Nucleus accumbens (tissue), 56 donors: ENCODE measurements at places on chromosomes 3 and 15.

GRCh38 chr3:81442758-81443456, 318.5 kb downstream of the GBE1 start:
- DNase-seq = no peak

DNA sequence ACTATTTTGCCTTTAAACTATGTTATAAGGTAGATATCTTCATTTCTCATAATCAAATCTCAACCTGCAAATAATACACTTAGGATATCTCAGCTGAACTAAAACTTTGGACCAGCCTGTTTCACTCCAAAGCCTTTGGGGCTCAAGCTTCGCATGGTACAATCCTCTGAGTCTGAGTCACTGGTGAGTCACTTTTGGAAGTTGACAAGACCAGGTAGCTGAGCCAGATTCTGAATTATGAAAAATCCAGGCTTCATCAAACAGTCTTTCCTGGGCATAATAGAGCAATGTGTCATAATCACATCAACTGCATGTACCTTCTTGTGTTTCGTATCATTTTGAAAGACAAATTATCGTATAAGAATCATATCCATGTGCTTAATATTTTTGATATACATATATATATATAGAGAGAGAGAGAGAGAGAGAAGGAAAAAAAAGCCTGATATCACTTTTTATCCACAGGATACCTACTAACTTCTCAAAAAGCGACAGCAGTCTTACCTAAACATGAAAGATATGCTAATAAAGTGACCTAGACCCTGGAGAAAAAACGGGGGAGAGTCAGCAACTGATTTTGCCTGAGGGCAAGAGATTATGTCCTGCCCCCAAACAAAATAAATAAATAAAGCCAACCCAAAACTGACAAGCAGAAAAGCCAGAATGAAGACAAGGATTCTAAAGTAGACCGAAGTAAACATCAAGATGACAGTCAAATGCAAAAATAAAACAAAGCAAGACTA, 263.9 kb upstream of the TGFBR2 start:
- no peak for DNase-seq

DNA sequence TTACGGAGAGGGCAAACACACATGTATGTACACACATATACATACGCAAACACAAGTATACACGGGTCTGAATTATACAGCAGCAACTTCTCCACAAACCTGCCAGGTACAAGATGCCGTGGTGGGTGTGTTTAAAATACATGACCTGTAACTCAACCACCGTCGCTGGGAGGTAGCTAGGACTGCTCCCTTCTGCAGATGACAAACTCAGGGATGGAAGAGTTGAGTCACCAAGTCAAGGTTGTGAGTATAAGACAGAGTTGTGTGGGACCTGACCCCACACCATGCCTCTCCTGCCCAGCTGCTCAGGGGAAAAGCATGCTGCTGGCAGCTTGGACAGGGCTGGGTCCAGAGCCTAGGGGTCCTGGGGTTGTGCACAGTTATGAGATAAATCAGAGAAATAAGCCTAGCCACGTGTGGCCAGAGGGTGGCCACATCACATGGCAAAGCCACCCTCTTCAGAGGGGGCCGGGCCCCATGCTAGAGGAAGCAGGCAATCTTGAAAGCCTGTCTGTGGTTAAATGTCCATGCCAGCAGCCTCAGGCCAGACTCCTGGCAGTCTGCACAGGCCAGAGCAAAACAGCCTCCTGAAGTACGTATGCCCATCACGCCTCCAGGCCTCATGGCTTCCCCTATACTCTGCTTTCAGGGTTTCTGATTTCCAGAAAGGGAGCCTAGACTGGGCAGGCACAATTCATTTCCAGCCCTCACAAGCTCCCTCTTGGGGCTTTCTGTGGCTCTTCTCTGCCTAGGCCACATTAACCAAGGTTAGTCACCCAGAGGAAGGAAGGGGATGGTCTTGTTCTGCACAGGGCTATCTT, 107.7 kb upstream of the RPL32 start:
- DNase-seq = no peak

DNA sequence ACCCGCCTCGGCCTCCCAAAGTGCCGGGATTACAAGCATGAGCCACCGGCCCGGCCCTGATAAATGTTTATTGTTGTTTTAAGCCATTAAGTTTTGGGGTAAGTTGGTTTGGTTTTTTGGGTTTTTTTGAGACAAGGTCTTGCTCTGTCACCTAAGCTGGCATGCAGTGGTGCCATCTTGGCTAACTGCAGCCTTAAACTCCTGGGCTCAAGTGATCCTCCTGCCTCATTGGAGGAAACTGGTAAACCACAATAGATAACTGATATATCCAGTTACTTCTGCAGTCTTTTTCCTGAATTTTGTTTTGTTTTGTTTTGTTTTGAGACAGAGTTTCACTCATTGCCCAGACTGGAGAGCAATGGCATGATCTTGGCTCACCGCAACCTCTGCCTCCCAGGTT, 4.2 kb downstream of the SLC25A20 start:
- DNase-seq = no peak

GRCh38 chr3:60399292-60399691, 852.0 kb downstream of the FHIT start:
- no peak for DNase-seq

GRCh38 chr3:52004163-52004787, 8.6 kb upstream of the RPL29 start:
- DNase-seq = peak; percentile 36
